Activated CD4-positive, alpha-beta T cell treated with anti-CD3 and anti-CD28 coated beads, Interleukin-2, Interleukin-4, amounts not matched to agents 100 ng/mL and 50 ng/mL, durations not matched to agents 16 hours and 8 hours (primary cell): ENCODE measurements at places on chromosomes 7 and 10.

GRCh38 chr7:11078247-11078834 lies 104.7 kb downstream of the PHF14 start:
- DNase-seq: no peak

GRCh38 chr10:50929670-50930069 lies 44.2 kb upstream of the A1CF start:
- no peak for DNase-seq

DNA sequence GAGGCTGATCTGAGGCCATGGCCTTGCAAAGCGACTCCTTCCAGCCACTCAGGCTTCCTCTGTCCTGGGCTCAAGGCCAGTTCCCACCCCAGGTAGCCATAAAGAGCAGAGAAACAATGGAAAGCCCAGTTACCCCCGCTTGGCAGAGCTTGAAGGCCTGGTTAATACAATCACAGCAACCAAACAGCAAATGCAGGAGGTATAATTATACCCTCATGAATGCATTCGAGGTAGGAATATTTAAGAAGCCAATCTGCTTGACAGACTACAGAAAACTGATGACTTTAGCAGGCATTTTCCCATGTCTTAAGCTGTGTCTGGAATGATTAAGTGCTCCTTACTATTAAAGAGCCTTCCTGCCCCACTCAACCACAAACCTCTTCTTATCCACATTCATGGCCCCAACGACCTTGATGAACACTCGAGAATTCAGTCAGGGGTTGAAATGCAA lies 114.1 kb upstream of the MACROH2A2 start:
- DNase-seq: no peak

DNA sequence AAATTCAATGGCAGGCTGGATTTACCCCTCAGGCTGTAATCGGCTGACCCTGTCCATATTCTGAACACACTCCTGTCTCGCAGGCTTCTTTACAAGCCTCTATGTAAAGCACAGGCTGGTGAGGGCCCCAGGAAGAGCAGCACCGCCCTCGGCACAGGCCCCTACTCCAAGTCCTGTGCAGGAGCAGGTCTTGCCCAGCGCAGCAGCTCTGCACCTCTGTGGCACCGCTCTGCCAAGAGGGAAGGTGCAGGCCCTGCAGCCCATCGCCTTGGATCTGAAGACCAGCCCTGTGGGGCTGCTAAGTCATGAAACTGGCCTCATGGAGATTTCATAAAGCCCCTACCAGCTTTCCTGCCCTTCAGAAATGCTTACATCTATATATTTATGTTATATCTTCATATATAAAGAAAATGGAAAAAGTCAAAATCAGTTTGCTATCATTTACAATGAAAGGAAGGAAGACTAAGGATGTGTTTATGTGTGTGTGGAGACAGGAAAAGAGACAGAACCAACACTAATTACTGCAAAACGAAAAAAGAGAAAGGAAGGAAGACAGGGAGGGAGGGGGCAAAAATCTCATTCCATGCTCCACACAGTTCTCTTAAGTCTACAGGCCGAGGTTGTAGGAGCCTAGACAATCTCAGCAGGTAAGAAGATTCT lies 9.6 kb downstream of the TMEM176B start:
- no peak for DNase-seq

DNA sequence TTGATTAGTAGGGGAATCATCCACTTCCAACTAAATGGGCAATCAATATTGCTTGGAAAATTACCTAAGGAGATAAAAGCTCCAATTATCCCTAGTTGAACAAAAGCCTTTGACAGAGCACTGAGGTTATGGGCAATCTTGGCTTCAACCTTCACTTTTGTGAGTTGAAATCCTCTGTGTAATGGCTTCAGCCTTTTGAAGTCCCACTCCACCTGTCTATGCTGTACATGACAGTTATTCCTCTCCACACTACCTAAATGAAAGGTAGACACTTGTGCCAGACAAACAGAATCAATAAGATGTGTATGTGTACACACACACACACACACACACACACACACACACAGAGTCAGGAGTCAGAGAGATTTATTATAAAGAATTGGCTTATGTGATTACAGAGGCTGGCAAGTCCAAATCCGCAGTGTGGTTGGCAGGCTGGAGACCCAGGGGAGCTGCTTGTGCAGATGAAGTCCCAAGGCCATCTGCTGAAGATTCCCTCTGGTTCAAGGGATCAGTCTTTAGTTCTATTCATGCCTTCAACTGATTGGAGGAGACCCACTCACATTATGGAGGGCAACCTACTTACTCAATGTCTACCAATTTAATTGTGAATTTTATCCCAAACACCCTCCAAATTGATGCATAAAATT lies 164.8 kb upstream of the CDC14C start:
- DNase-seq: no peak

- DNase-seq: no peak
Observed at GRCh38 chr7:151249732-151250072, 1.2 kb upstream of the SMARCD3 start.

- DNase-seq: no peak
Observed at GRCh38 chr7:158428837-158429753, 158.5 kb downstream of the PTPRN2 start.

DNA sequence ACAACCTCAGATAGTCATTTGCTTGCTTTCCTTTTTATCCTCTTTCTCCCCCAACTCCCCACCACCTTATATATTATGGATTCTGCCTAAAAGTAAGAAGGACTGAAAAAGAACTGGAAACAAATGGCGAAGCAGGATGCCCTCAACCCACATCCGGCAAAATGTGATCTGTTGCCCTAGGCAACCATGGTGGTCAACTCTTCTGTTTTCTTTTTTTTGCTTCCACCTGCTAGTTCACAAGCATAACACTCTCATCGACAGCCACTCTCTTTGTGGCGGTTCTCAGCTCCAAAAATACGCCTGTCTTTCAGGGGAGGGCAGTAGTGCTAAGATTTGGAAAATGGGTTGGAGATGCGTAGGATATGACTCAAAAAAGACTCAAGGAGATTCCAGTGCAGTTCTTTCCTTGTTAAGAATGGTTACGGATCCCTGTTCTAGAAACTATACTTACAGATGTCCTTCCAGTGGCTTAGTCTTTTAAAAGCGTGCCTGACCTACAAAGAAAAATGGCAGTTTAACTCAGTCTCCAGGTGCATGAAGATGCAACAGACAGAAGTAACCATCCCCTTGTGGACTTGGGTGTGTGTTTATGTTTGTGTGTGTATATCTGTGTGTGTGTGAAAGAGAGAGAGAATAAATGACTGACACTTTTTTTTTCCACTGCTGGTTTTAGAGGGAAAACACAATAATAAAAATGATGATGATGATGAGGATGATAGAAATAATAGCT lies 10.7 kb downstream of the APBB1IP start:
- DNase-seq: peak; percentile 78

- DNase-seq: peak; percentile 76
Observed at GRCh38 chr10:109852475-109853037, 70.8 kb downstream of the XPNPEP1 start.

GRCh38 chr10:15879663-15880062 lies 19.4 kb upstream of the MINDY3 start:
- peak; percentile 15 for DNase-seq

DNA sequence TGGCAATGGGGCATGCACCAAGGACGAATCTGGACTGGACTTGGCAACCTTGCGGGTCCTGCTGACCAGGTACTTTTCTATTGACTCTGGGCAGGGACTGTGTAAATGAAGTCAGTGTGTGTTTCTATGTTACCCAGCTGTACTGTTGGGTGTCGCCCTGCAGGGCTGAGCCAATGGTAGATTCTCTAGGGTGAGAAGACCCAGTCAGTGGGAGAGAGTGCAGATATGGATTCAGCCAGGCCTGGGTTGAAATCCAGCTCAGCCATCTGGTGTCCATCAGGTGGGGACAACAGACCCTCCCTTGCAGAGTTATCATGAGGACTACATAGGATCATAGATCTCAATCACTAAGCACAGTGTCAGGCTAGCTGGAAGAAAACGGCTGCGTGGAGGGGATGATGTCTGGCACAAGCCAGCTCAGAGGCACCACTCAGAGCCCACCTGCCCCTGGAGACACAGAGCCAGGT lies 4.9 kb upstream of the PPIF start:
- DNase-seq: no peak

- DNase-seq: no peak
Observed at GRCh38 chr10:119541459-119542356, 811 bp downstream of the RGS10 start.

DNA sequence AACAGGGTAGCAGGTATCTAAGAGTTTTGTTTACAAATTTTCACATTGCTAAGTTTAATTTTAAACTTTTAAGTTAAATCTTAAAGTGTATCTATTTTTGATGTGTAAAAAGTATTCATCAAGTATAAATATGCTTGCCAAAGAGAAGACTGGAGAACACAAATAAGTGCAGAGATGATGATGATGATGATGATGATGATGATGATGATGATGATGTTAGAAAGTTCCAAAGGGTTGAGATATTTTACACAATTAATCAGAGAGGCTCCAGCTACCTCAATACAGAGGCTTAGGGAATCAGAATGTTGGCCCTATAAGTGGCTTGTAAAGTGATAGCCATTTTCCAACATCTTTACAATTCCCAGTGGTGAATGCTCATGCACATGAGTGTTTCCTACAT lies 209.0 kb upstream of the NPVF start:
- no peak for DNase-seq

- DNase-seq: no peak
Observed at GRCh38 chr7:80095545-80095944, 39.1 kb upstream of the GNAI1 start.

DNA sequence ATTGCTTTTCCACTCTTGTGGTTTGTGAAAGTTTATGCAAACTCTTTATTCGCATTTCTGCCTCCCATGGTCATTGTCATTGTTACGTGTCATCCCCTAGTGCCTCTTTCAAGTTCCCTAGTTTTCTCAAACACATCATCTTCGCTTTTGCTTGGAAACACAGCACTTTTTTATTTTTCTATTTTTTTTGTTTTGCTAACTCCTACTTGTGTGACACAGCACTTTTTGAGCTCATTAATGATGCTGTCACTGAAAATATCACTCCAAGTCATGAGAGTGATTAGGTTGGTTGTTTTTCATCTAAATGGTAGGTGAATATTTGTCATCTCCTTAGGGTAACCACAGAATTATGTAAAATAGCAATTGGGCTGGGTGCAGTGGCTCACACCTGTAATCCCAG lies 8.5 kb upstream of the STX1A start:
- DNase-seq: no peak

GRCh38 chr10:124242365-124242764 lies 149.0 kb upstream of the CHST15 start:
- DNase-seq: no peak

DNA sequence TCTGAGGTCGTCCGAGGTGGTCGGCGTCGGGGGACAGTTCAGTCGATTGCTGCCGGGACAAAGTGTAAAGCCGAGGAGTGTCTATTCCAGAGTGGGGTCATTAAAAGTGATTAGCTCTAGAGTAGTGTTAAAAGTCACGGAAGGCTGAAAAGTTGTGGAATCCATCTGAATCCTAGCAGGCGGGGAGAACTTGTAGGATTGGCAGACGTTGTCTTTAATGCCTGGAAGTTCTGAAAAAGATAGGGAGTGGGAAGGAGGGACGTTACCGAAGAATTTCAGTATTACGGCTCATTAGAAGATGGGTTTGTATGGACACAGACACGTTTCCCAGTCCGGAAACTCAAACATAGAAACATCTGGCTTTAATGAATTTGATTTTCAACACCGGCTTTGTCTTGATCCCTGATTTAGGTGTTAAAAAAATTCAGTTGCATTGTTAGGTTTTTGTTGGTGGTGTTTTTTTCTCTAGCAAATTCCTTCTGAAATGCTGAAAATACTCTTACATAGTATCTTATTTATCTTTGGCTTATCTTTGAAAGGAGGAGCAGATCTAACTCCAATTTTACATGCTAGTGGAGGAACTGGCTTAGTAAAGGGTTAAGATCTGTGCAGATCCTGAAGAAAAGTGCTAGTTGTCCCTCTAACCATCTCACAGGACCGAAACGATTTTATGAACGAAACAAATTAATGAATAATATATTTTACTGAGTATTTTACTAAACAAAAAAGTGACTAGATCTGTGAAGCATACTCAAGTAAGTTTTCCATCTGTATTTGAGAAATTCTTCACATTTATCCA lies 900 bp downstream of the MKLN1 start:
- no peak for DNase-seq

GRCh38 chr7:13448243-13448642 lies 541.2 kb downstream of the ETV1 start:
- DNase-seq: no peak

- no peak for DNase-seq
Observed at GRCh38 chr10:124725171-124725631, 19.0 kb downstream of the FAM53B start.

DNA sequence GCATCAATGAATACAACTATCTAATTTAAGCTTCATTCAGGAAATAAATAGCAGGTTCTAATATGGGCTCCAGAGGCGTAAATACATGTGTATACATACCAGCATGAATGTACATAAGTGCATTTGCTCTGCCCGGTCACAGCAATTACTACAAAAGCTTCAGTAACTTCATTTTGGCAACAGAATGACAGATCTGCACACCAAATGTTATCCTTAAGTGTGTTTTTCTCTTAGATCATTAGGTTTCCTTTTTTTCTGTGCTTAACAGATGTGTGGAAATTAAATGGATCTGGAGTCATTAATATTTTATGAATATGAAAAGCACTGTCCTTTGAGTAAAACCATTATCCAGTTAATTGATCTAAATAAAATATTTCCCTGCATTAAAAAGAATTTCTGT lies 159.0 kb upstream of the MEOX2 start:
- DNase-seq: no peak

DNA sequence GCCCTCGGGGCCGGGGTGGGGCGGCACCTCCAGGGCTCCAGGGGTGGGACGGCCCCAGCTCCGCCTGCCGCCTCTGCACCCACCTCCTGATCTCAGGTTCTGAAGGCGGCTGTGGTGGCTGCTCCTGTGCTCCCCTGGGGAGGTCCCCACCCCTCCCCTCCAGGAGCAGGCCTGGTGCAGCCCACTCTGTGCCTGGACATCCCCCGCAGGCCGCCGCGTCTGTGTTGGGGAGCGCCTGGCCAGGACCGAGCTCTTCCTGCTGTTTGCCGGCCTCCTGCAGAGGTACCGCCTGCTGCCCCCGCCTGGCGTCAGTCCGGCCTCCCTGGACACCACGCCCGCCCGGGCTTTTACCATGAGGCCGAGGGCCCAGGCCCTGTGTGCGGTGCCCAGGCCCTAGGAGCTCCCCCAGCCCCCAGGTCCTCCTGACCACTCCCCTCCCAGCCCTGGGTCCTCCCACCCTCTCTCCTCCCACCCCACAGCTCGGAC lies 5.5 kb downstream of the CYP2W1 start:
- DNase-seq: no peak

- DNase-seq: no peak
Observed at GRCh38 chr10:14345262-14345661, 14.5 kb upstream of the FRMD4A start.
